ENCODE measurements at places on chromosomes 5 and 9. TPM values are rescaled to one million over a fixed set of nuclear protein-coding genes. Genes with fewer than 3 reads are reported as not detected.

The NDUFS4 gene
- total RNA-seq: 108 TPM

The ZNF454 gene
- 1.9 TPM for total RNA-seq

The ISL1 gene
- not detected for total RNA-seq

The MZB1 gene
- not detected for total RNA-seq

The CATSPER3 gene
- total RNA-seq: not detected

The EQTN gene
- not detected for total RNA-seq

The SLC34A3 gene
- total RNA-seq: not detected

The TRIO gene
- 31.2 TPM for total RNA-seq

The CCDC112 gene
- 2.2 TPM for total RNA-seq

The LOX gene
- 226 TPM for total RNA-seq

The SARDH gene
- 25.9 TPM for total RNA-seq

Measured in cardiac atrium fibroblast (primary cell).